ENCODE measurements at places on chromosomes 1 and 21. TPM values are rescaled to one million over a fixed set of nuclear protein-coding genes. Genes with fewer than 3 reads are reported as not detected.

- DNase-seq, result no peak
- no peak overlapping the region for H3K4me3 ChIP-seq
- no peaks in the 10 kb centered on the region for H3K36me3 ChIP-seq
- H3K27ac ChIP-seq, result no peak overlapping the region
- no peaks in the 10 kb centered on the region for H3K4me1 ChIP-seq
Measured at GRCh38 chr1:213519098-213519497, 468.1 kb downstream of the RPS6KC1 start.

DNA sequence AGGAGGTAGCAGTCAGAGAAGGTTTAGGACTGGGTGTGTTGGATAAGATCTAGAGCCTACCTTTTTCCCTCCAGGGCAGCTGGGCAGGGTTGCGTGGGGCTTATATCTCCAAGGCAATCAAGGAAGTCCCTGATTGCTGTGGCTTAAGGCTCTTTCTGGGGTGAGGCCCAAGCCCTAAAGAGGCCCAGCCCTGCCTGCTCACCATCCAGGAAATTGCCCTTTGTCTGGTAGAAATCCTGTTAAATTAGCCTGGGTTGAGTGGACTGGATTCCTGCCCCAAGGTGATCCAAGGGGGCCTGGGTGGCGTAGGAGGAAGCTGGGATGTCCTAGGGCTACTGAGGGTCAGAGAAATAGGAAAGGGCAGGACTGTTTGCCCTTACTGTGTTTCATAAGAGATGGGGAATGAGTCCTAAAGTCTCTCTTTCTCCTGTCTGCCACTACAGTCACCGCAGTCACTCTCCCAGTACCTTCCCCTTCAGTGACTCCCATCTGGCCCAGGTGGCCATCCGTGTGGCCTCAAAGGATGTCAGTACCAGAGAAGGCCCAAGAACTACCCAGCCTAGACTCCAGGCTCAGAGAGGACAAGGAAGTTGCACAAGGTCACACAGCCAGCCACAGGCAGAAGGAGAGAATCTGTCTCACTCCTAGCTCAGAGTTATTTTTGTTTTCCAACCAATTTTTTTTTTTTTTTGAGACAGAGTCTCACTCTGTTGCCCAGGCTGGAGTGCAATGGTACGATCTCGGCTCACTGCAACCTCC lies 25.8 kb downstream of the MFSD2A start:
- H3K36me3 ChIP-seq, result no peaks in the 10 kb centered on the region
- no peak overlapping the region for H3K4me3 ChIP-seq
- H3K4me1 ChIP-seq, result no peaks in the 10 kb centered on the region
- H3K27me3 ChIP-seq, result no peaks in the 10 kb centered on the region
- no peak overlapping the region for H3K27ac ChIP-seq

DNA sequence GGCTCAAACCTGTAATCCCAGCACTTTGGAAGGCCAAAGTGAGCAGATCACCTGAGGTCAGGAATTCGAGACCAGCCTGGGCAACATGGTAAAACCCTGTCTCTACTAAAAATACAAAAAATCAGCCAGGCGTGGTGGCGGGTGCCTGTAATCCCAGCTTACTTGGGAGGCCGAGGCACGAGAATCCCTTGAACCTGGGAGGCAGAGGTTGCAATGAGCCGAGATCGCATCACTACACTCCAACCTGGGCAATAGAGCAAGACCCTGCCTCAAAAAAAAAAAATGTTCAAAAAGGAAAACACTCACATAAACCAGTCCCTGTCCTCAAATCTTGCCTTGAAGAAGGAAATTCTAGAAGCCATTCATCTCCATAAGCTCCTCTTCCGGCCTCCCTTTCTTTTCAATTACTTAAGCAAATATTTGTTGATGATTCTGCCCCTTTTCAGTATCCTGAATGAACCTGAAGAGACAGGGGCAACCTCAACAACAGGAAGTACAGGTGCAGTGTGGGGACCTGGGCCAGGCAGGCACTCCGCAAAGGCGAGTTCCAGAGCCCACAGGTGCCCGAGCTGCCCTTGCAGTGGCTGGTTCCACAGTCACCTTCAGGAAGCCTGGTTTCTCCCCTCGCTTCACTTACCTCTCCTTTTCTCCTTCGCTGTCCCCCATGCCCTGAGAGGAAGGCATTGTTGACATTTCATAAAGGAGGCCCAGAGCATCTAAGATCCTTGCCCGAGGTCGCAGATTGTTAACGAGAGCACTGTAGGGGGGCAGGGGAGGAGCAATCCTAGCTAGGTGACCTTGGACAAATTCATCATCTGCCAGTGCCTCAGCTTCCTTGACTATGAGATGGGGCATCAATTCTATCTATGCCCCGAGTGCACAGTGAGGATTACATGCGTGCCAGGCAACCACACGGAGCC lies 8.9 kb upstream of the LEFTY1 start:
- no peaks in the 10 kb centered on the region for H3K36me3 ChIP-seq
- no peaks in the 10 kb centered on the region for H3K27me3 ChIP-seq
- H3K4me3 ChIP-seq, result no peak overlapping the region
- H3K4me1 ChIP-seq, result no peaks in the 10 kb centered on the region
- no peak overlapping the region for H3K27ac ChIP-seq
- DNase-seq, result no peak

- no peak overlapping the region for H3K27ac ChIP-seq
- no peak overlapping the region for H3K4me3 ChIP-seq
- no peak for DNase-seq
- peaks cover 96% of the 10 kb centered on the region for H3K36me3 ChIP-seq
Measured at GRCh38 chr1:225863167-225863566, 19.0 kb downstream of the TMEM63A start.

DNA sequence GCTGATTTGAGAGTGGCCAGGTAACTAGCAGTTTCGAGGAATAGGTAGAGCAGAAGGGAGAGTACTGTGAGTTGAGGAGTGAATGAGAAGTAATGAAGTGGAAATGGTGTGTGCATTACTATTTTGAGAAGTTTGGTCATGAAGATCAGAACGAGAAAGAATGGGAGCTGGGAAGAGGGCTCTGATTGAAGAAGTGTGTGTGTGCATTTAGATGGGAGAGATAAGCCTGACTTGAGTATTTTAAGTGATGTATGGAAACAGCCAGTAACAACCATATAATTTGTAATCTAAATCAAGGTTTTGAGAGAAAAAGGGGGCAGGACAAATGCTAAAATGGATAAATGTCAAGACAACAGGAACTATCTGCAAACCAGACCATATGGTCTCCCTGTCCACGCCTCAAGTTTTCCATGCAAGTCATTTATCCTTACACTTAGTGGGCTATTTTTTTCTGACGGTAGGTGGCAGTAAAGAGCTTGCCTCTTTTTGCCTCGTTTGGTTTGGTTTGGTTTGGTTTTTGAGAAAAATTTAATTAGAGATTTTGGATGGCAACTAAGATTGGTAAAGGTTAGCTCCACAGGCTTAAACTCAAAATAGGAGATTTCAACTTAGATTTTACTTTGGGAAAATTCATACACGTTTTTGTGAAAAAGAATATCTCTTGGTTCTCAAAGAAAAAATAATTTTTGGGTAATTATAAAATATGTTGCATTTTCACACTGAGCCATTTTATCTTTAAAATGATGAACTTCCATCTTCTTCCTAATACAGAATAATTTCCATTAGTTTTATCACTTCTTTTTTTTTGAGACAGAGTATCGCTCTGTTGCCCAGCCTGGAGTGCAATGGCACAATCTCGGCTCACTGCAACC lies 9.5 kb upstream of the B3GALNT2 start:
- no peak overlapping the region for H3K4me3 ChIP-seq
- DNase-seq, result no peak
- no peaks in the 10 kb centered on the region for H3K4me1 ChIP-seq
- H3K27ac ChIP-seq, result no peak overlapping the region
- H3K36me3 ChIP-seq, result no peaks in the 10 kb centered on the region

- DNase-seq, result no peak
- no peak overlapping the region for H3K4me3 ChIP-seq
- H3K27me3 ChIP-seq, result no peaks in the 10 kb centered on the region
- H3K4me1 ChIP-seq, result peaks cover 66% of the 10 kb centered on the region
- peak overlapping the region; percentile 87 for H3K27ac ChIP-seq
- no peaks in the 10 kb centered on the region for H3K36me3 ChIP-seq
Measured at GRCh38 chr1:203506858-203507626, 13.1 kb downstream of the OPTC start.

SLC44A5 gene
- total RNA-seq, result 0.58 TPM
